CD4-positive, alpha-beta T cell treated with Interferon alpha-2 for 1 hour (primary cell): ENCODE measurements at places on chromosomes 2 and 18.

DNA sequence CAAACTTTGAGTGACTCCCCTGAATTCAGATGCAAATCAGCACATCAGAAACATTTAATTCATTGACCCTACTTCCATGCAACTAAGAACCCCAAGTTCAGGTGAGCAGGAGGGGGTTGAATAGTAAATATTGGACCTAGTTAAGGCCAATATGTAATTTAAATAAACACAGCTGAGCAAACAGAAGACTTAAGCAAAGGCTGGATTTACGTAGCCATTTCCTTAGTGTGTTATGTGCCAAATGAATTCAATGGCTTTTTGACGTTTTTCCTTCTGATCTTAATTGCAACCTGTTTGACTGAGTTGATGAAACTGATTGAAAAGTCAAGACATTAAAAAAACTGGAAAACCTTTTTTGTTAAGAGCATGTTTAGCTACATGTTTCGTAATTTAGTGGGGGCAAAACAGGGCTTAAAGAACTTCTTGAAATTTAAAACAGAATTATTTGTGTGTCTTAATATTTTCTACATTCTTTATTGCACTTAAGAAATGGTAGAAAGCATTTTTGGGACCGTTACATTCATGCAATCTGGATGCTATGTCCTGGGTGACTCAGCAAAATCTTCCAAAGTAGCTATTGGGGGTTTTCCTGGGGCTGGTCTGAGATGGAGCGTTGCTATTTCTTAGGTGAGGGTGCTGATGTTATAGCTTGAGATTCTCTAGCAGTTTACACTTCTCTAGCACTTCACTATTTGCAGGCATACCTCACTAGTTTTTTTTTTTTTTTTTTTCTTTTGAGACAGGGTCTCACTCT, 25.5 kb upstream of the KCNE4 start:
- no peak for DNase-seq

DNA sequence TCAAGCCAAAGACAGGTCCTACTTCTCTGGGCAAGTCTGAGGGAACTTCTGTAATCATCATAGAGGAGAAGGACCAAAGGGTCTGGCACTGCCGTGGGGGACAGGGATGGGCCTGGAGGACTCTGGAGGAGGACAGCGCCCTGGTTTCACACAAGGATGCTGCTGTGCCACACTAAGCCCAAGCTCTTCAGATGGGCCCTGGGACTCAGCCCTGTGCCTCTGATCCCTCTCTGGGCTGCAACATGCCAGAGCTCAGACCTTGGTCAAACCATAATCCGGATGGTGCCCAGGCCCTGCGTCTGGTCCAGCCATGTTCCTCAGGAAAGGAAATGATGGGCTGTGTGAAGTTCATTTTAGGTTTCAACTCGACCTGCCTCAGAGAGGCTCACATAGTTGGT, 222.0 kb upstream of the COPS8 start:
- DNase-seq = no peak

- DNase-seq = peak; percentile 68
Observed at GRCh38 chr2:142868229-142868762, 9.2 kb upstream of the KYNU start.

DNA sequence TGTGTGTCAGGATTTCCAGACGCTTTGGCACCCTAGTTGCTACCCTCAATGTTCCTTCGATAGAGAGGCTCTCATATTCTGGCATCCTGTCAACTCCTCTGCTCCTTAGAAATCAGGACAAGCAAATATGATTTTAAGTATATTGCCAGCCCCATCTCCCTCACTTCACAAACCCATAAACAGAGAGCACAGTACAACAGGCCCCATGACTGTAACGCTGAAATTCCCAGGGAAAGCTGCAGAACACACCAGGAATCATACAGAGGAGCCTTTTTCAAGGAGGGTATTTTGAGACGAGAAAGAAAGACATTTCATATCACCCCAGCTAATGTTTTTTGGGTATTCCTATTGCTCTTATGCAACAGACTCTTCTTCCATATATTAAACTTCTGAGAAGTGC, 162.9 kb downstream of the NAPG start:
- no peak for DNase-seq

- no peak for DNase-seq
Observed at GRCh38 chr18:54161267-54161666, 63.2 kb downstream of the MBD2 start.

DNA sequence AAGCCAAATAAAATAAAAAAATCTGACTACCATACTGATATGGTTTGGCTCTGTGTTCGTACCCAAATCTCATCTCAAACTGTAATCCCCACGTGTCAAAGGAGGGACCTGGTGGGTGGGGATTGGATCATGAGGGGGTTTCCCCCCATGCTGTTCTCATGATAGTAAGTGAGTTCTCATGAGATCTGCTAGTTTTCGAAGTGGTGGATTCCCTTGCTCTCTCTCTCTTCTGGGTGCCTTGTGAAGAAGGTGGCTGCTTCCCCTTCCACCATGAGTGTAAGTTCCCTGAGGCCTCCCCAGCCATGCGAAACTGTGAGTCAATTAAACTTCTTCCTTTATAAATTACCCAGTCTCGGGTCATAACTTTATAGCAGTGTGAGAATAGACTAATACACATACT, 123.8 kb upstream of the WDSUB1 start:
- no peak for DNase-seq

DNA sequence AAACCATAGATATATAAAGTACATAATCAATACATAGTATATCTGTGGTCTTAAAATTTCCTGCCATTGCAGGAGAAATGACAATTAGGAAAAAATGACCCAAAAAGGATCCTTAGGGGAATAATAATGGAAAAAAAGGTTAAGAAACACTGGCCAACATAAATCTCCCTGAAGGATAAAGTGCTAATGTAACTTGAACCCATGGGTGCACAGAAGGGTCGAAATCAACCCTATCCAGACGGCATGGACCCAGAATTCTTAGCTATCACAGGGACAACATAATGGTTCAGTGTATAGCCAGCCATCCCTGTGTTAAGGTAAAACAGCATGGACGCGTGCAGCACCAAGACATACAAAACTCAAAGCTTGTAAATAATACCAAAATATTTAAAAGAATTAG, 150.8 kb downstream of the DYM start:
- no peak for DNase-seq

- DNase-seq = no peak
Observed at GRCh38 chr18:25727281-25727985, 363.0 kb downstream of the SS18 start.

- DNase-seq = no peak
Observed at GRCh38 chr18:59072727-59073421, 66.8 kb upstream of the SEC11C start.

DNA sequence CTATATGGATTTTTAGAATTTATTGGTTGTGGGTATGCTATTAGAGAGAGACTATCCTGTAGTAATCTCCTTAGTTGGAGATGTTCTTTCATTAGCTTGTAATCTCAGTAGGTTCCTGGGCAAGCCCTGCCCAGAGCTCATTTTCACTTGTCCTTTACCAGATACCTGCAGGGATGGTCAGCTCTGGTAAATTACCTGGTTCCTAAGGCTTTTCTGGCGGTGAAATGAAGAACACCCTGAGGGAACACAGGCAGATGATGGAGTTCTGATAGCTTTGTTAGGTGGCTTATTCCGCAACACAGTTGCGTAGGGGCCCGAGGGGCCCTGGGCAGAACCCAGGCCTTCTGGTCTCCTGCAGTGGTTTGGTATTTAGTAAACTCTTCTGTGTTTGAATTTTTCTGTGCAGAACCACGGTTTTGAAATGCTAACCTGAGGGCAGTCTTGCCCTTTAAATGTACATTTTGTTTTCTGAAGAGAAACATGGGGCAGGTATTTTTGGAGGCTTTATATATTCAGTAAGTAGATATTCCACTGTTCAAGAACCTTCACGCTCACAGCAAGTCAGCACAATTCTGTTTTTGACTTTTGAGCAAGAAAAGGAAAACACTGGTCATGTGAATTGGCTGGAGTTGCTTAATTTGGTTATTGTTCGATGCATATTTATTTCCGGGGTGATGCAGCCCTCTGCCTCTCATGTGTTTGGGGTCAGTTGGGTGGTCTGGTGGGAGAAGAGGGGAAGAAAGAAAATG, 22.4 kb downstream of the ZNF532 start:
- no peak for DNase-seq

GRCh38 chr2:10235099-10235908, 67.4 kb upstream of the HPCAL1 start:
- DNase-seq = no peak

- DNase-seq = no peak
Observed at GRCh38 chr2:152557273-152557888, 159.9 kb downstream of the PRPF40A start.

GRCh38 chr2:128315829-128316776, 2.6 kb downstream of the HS6ST1 start:
- no peak for DNase-seq

GRCh38 chr2:147345246-147345645, 499.6 kb upstream of the ACVR2A start:
- no peak for DNase-seq

GRCh38 chr2:132911726-132912724, 242.0 kb upstream of the LYPD1 start:
- DNase-seq = no peak

DNA sequence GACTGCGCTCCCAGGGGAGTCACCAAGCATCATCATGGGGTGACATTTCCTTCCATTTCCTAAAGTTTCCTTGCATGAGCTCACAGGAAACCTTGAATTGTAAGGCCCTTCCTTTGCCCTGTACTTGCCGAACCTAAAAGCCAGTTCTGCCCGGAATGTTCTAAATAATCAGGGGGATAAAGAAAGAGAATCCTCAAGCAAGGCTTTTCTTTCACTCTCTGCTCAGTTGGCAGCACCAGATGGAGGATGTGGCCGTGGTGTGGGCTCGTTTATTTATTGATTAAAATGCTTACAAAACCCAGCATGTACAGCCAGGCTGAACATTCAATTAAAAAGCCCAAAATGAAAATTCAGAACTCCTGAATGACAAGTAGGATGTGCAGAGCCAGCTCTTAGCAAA, 170.5 kb downstream of the SH3RF3 start:
- no peak for DNase-seq

DNA sequence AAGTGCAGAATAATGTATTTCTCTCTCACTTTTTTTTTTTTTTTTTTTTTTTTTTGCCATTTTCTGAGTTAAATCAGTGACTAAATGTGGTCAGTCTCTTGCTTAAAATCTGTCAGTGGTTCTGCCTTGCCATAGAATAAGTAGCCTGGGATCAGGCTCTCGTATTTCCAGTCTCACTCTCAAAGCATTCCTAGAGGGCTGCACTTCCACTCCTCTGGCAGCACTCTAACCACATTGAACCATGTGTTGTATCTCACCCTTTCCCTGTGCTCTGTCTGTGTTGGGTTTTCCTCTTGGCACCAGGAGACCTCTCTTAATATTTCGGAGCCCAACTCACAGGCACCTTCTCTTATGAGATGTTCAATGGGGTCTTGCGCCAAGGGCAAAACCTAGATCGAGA, 304.4 kb downstream of the CTNNA2 start:
- no peak for DNase-seq

DNA sequence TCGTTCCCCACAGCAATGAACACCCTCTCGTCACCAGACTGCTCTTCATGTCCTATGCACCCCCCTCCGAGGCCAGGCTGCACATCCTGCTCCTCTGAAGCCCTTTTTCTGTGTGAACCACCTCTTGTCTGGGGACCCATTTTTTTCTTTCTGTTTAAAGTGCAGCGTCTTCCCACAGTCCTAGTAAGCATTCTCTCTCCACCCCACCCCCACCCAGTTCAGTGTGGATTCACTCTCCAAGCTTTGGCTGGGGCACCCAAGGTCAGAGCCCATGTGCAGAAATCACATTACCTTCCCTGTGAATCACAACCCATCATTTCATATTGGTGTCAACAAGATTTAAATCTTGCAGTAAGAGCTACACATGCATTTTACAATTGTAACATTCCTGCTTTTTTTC, 26.4 kb upstream of the PKDCC start:
- DNase-seq = no peak
